Stimulated activated CD8-positive, alpha-beta memory T cell treated with anti-CD3 and anti-CD28 coated beads, Interleukin-7, amount 100 ng/mL, for 1 hour (primary cell): ENCODE measurements at places on chromosomes 6 and 20.

GRCh38 chr6:20403766-20404640, 2.3 kb downstream of the E2F3 start:
- DNase-seq = peak; percentile 39

DNA sequence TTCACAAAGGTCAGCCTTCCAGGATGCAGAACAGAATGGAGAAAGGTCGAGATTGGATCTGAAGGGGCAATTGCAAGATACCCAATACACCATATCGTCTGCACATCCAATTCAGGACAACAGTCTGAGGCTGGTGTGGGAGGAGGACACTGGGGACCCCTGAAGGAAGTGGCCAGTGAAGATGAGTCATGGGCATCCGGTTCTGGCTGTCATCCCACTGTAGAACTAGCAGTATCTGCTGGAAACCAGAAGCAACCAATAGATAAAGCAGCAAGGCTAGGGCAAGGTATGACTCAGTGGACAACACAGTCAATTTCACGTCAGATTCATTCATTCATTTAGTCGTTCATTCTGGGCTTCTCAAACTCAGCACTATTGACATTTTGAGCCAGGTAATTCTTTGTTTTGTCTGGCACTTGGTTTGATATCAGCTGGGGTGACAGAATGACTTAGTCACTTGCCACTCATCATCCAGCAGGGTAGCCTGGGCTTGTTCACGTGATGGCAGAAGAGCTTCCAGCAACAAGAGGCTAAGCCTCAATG, 30.3 kb upstream of the SHLD1 start:
- no peak for DNase-seq

GRCh38 chr6:137849181-137849980, 17.7 kb upstream of the TNFAIP3 start:
- no peak for DNase-seq

DNA sequence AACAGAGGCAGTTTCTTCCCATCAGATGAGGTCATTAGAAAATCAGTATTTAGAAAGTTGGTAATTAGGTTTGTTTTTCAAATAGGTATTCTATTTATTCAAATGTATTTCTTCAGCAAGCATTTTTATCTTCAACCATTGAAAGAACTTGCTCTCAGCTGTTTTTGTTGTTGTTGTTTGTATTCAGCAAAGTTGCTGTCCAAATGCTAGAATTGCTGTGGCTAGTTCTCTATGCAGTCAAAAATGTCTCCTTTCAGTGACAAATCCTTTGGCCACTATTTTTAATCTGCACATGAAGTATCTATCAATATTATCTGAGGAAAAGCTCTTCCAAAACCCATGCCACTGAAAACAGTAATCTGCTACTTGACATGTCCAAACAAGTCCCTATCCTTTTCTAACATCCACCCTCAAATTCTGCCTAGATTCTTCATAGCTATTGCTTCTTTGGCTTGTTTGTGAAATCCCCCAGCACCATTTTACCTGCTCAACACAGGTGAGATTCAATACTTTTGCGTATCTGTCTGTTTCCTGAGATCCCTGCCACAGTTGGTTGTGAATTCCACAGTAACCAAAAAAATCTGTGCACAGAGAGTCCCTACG, 1005.4 kb downstream of the GRIK2 start:
- DNase-seq = no peak

DNA sequence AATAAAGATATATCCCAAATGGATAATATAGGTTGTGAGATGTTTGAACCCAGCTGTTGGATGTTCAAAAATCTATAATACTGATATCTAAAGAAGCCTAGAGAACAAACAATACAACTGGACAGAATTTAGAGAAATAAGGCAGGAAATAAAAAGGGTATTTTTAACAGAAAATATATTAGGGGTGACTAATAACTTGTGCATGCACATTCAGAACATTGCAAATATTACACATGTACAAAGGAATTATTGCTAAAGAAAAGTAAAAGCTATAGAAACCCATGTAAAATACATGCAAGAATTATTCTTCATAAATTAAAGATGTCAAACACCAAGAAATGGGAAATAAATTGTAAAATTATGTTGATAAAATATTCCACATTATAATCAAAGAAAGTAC, 32.7 kb upstream of the HCRTR2 start:
- no peak for DNase-seq
